T-helper 2 cell (primary cell): ENCODE measurements at places on chromosomes 3 and 15.

- DNase-seq, result no peak
Observed at GRCh38 chr3:12138044-12138443, 20.7 kb downstream of the TIMP4 start.

- no peak for DNase-seq
Observed at GRCh38 chr3:115666081-115666480, 42.8 kb downstream of the GAP43 start.

DNA sequence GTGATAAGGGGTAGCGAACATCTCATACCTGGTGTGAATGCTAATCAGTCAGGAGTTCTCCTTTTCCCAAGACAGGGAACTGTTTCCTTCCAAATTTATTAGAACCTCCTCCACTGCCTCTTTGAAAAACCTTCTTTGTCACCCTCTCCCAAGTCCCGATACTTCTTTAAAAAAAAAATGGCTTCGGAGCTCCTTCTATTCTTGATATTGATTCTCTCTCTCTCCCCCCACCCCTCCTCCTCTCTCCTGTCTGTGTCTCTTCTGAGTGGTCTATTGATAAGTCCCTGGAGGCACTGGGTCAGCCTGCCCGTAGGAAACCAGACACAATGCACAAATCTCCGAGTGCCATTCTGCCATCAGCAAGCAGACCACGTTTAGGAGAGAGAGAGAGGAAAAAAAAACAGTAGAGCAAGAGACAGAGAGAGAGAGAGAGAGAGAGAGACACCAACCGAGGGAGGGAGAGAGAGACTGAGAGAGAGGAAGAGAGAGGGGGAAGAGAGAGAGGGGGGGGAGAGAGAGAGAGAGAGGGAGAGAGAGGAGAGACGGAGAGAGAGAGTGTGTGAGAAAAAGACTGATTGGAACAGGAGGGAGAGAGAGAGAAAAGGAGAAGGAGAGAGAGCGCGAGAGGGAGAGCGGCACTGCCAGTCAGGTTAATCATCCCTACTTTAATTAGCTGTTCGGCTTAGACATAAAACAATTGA, 160.9 kb downstream of the TIGIT start:
- no peak for DNase-seq

DNA sequence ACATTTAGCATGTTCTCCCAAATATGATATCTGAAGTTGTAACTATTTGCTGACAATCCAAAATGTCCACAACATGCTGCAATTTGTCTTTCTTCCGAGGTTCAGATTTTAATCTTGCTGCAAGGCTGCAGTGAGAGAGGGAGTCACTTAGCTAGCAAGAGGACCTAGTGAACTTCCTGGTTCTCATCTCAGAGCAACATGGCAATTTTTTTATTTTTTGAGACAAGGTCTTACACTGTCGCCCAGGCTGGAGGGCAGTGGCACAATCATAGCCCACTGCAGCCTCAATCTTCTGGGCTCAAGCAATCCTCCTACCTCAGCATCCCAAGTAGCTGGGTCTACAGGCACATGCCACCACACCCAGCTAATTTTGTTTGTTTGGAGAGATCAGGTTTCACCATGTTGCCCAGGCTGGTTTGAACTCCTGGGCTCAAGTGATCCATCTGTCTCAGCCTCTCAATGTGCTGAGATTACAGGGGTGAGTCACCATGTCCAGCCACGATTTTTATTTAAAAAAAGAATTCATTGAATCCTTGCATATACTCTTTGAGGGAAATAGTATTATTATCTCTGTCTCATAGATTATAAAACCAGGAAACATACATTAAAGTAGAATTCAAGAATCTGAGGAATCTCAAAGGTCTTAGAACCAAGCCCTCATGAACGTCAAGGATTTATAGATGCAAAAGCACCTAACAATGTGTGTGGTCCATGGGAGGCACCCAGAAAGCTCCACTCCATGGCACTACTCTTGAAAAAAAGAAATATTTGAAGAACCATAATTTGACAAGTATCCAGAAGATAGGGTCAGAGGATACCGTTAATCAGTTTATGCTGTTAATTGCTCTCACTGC, 9.1 kb downstream of the HDC start:
- no peak for DNase-seq

GRCh38 chr3:177262396-177262795, 65.1 kb upstream of the TBL1XR1 start:
- no peak for DNase-seq

DNA sequence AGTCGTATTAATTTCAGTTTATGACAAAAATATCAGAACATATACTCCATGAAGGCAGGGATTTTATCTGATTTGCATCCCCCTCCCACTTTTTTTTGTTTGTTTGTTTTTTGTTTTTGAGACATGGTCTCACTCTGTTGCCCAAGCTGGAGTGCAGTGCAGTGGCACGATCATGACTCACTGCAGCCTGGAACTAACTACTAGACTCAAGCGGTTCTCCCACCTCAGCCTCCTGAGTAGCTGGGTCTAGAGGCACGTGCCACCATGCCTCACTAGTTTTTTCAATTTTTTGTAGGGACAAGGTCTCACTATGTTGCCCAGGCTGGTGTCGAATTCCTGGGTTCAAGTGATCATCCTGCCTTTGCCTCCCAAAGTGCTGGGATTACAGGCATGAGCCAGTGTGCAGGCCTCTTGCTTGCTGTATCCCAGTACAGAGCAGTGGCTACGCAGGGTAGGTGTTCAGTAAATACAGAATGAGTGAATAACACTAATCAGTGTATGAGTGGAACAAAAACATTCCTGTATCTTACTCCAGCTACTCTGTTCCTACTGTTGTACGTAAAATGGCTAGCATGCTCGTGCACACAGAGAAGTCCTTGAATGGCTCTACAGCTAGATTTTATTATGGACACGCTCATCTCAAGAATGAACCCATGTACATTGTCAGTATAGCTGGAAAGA, 272.4 kb downstream of the FOXP1 start:
- DNase-seq, result no peak

GRCh38 chr3:85846940-85847339, 888.2 kb downstream of the CADM2 start:
- DNase-seq, result no peak

GRCh38 chr3:63588895-63589294, 63.6 kb upstream of the SNTN start:
- DNase-seq, result no peak

GRCh38 chr3:170331143-170331542, 26.4 kb upstream of the SKIL start:
- DNase-seq, result no peak

- DNase-seq, result no peak
Observed at GRCh38 chr3:189834462-189834861, 203.3 kb downstream of the TP63 start.

DNA sequence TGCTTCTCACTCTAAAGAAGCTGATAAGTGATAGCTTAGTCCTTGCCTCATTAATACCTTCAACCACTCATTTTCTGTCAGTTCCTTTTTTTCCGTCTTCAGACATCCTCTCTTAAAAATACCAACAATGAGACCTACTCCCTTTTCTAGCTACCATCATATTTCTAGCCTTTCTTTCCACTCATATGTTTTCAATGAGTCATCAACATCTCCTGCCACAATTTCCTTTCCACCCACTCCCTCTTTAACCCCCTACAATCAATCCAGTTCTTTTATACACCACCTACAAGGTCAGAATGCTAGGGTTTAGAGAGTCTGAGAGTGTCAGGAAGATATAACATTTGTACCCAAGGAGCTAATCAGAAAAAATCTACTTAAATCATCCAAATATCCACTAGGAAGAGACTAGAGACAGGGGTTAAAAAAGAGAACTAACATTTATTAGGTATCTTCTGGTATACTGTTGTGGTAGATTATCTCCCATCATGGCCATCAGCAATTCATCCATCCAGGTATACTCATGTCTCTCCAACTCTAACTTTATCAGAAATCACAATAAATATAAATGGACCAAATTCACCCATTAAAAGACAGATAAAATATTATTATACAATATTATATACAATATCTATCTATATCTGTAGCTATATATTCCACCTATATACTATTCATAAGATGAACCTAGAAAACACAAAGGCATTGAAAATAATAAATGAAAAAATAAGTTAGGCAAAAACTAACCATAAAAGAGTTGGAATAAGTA, 42.5 kb downstream of the MYLK start:
- no peak for DNase-seq

DNA sequence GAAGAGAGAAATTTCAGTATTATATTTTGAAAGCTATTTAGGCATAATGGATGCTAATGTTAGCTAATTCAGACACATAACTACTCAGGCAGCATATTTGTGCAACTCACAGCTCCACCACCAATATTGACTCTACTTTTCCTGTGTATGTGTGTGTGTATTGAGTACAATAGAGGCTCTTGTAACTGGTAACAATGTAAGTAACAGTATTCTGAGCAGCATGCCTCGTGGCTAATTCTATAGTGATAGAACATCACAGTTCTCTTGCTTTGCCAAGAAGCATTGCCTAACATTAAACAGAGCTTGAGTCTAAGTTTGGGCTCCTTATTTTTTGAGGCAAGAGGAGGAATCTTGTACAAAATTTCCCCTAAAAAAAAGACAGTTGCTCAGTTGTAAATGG, 98.6 kb upstream of the ARHGEF26 start:
- no peak for DNase-seq

- no peak for DNase-seq
Observed at GRCh38 chr3:19543212-19543841, 390.7 kb downstream of the EFHB start.

GRCh38 chr3:152323834-152324233, 55.1 kb downstream of the MBNL1 start:
- DNase-seq, result no peak

GRCh38 chr3:193734737-193735366, 141.8 kb downstream of the OPA1 start:
- no peak for DNase-seq
